ENCODE measurements at places on chromosomes 7 and 10.

GRCh38 chr10:102633848-102634247, 10.4 kb upstream of the TRIM8 start:
- DNase-seq = no peak

DNA sequence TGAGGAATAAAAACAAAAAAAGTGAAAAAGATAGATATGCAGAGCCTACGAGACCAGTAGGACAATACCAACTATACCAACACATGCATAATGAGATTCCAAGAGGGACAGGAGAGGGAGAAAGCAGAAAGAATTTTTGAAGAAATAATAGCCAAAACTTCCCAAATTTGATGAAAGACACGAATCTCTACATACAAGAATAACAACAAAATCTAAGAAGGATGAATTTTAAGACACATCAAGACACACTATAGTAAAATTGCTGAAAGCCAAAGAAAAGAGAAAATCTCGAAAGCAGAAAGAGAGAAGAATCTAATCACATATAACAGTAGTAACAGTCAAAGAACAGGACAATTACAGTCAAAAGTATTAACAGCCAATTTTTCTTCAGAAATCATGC, 7.5 kb upstream of the MAT1A start:
- DNase-seq = no peak

GRCh38 chr10:49749556-49750491, 12.3 kb downstream of the OGDHL start:
- no peak for DNase-seq

DNA sequence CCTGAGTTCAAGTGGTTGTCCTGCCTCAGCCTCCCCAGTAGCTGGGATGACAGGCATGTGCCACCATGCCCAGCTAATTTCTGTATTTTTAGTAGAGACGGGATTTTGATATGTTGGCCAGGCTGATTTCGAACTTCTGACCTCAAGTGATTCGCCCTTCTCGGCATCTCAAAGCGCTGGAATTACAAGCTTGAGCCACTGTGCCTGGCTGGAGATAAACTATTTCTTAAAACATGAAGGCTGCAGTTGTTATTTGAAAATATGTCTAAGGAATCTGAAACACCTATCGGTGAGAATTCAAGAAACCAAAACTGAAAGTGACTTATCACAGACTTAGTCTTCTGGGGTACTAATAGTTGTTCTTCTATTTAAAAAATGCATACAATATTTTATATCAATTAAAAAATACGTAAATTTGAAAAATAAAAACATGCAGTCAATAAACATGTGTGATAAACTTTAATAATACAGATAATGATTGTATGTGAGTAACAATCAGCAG, 176.9 kb upstream of the PRSS58 start:
- DNase-seq = peak; percentile 57

- DNase-seq = no peak
These were observed 15.8 kb downstream of the KLLN start for GRCh38 chr10:87847550-87847949.

DNA sequence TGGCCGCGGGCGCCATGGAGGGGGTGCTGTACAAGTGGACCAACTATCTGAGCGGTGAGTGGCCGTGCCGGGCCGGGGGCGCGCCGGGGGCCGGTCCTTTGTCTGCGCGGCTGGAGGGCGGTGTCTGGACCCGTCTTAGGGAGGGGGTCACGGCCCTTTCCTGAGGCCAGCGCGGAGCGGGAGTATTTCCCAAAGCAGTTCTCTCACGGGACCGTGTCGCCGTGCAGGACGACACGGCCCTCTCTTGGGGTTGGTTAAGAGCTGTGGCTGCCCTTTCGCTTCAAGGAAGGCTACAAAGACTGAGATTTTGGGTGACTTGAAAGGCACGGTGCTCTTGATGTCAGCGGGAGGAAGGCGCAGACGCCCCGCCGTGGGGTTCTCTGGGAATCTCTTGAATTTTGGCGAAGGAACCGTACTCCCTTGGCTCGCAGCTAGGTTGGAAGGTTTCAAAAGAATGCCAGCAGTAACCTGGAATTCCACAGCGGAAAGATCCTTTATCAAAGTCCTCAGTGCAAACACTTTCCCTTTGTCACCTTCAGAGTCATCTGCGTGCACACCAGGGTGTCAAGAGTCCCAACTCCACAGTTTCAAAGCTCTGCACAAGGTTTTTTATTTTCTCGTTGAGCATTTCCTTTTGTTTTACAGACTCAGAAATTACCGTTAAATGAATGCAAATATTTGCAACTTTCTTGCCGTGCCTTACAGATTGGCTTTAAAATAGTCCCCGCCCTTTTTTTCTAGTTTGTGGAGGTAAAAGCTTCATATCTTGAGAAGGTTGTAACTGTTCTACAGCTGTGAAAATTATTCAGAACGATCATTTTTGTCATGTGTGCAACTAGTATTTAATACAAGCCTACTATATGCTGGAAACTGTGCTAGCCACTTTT, 780 bp downstream of the PLEKHA8 start:
- DNase-seq = peak; percentile 43

- DNase-seq = no peak
These were observed 48.4 kb upstream of the FHIP2A start for GRCh38 chr10:114773197-114773532.

DNA sequence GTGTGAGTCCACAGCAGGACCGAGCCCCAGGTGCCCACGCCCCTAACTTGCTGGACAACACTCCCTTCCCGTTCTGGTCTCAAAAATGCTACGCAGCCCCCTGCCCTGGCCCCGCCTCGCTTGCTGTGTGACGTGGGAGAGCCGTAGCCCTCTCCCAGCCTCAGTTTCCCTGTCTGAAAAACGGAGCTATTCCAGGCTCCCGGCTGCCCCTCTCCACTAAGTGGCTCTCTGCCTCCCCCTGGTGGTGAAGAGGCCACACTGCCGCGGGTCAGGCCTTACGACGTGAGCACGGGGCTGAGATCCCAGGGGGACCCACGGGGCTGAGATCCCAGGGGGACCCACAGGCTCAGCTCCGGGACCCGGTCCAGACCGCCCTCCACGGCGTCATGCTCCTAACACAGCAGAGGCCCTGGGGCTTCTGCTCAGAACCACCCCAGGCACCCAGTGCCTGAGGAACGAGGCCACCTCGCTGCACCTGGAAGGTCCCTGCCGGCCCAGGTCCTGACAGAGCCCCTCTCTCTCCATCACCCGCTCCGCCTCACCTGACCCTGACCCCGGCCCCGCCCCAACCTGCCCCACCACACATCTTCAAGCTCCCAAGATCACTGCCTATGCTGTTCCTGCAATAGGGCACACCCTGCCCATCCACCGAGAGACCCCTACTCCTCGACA, 26.7 kb downstream of the MICALL2 start:
- peak; percentile 52 for DNase-seq

- DNase-seq = peak; percentile 2
These were observed 74.9 kb downstream of the ADCYAP1R1 start for GRCh38 chr7:31126976-31127375.
